ENCODE measurements at places on chromosomes 2 and 18.

DNA sequence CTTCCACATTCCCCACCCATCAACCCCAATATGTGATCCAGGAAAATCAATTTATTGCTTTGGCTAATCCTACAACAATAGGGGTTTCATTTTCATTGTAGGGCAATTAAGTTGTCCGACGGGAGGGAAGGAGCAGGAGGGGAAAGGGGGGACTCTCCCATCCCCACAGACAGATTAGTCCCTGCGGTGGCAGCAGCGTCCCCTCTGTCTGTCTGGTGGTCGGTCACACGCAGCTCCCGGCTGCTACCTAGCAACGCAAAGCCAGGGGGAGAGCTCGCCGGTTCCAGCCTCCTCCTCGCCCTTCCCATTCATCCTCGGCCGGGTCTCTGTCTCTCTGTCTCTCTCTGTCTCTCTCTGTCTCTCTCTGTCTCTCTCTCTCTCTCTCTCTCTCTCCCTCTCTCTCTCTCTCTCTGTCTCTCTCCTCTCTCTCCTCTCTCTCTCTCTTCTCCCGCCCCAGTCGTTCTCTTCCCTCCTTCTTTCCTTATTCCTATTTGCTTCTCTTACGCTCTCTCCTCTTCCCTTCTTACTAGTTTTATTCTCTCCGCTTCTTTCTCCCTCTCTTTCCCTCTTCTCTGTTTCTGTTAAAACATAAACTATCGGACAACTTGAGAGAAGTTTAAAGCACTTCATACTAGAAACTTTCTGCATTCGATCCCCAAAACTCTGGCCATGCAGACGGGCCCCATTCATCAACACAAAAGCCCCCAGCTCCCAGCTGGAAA lies 1.2 kb downstream of the LRP2 start:
- no peak for DNase-seq

GRCh38 chr18:10018289-10018688 lies 104.5 kb downstream of the VAPA start:
- DNase-seq, result no peak

DNA sequence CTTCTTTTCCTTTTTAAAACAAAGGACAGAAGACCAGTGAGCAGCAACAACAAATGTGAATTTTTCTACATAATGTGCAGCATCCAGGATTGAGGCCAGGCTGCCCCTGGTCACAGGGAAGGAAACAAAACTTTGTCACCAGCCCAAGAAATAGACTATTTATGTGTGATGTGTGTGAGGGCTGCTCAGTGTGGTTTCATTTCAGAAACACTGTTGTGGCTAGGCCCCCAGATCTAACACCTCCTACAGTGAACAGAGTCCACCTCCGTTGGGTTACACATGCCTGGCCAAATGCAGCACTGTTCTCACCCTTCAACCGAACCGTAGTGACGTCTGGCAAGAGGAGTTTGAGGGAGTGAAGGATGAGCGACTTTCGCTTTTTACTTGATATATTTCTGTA lies 146.3 kb upstream of the RIOK3 start:
- DNase-seq, result no peak

DNA sequence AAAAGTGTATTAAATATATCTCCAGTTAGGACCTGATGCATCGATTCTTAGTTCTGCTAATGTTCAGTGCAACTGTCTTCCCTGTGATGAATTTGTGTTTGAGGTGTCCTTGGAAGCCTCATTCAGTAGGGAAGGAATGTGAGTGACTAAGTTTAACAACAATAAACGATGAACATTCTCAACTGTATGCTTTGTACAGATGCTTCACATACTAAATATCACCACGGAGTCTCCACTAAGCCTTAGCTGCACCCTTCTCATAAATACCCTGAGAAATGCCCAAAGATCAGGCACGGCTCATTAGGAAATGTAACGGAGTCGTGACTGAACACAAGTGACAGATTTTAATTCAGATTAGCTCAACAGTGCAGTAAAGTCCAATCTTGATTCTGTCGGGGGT lies 24.4 kb upstream of the AGFG1 start:
- DNase-seq, result no peak

DNA sequence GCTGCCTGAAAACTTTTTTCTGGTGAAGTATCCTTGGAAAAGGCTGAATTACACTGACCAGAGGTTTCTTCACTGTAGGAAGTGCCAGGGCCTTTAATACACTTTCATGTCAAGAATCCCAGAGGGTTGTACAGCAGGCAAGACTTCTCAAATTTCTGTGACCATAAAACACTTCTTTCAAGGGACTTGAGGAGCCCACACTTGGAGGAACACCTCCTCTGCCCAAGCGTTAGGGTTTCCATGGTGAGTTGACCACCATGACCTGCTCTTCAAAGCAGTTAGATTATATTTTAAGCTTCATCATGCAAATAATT lies 12.9 kb upstream of the SALL3 start:
- DNase-seq, result no peak

DNA sequence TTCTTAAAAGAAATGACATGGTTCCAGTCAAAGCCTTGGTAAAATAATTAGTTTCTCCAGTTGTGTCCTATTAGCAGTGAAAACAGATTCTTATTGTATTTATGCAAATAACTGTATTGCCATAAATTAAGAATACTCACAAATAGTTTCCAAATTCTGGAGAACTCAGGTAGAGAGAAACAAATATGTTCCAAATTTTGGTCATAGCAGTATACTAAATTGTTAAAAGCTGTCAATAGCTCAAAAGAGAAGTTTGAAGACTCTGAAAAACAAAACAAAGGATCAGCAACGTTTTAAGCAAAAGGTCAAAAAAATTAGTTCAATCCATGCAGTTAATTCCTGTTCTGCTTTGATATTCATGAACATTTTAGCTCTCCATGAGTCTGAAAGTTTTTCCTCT lies 25.5 kb downstream of the ELMOD3 start:
- no peak for DNase-seq

- DNase-seq, result no peak
Measured at GRCh38 chr2:176763851-176764404, 448.7 kb upstream of the HNRNPA3 start.

DNA sequence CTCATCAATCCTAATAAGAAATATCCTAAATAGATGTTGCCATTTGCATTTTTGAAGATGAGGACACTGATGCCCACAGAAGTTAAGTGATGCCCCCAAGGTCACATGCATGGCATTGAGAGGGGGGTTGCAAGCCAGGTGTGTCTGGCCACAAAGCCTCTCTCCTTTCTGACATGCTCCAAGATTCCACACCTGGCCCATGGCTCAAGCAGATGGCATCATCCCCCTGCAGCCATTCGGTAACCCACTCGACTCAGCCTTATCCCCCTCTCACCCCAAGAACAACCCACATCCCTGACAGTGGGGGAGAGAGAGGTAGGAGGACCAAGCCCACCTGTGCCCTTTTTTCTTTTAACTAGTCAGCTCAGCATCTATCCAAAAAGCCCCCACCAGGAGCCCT lies 16.5 kb upstream of the TEX51 start:
- no peak for DNase-seq

DNA sequence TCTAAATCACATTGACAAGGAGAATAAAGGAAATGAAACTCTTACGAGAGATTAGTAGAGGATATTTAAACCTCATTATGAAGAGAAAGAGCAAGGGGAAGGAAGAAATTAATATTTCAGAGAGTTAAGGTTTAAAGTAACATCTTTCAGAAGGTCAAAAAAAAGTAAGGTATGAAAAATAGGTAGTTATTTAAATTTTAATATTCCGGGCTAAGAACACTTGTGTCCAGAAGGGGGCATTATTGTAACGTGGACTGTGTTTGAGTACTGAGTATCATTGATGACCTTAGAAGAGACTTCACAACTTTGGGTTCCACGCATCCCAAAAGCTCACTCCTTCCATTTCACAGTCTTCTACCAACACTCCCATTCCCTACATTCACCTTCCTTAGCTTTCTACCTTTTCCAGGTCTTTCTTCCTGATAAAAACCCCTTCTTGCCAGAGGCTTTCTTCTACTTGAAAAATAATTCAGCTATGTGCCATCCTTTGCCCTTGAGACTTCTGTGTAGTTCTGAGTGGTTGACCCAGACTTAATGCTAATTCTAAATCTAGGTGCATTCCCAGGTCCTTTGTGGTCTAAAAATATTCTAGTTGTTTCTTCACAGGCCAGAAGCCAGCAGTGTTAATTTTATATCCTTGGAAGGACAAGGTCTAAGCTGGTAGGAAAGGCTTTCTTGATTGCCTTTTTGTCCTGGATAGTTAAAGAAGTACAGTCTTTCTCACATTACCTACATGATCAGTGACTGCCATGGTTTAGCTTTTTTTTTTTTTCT lies 16.5 kb downstream of the DYNC1I2 start:
- DNase-seq, result no peak

GRCh38 chr2:75641587-75641986 lies 5.0 kb upstream of the MRPL19 start:
- no peak for DNase-seq
